Right lung (tissue), 10 donors: ENCODE measurements at places on chromosomes 7 and 10. TPM values are rescaled to one million over a fixed set of nuclear protein-coding genes. Genes with fewer than 3 reads are reported as not detected.
A peak's percentile ranks its signal among the peaks of the same experiment; 100 is the strongest.

GRCh38 chr10:78686444-78687060, 382.2 kb upstream of the ZMIZ1 start:
- DNase-seq, result no peak

DNA sequence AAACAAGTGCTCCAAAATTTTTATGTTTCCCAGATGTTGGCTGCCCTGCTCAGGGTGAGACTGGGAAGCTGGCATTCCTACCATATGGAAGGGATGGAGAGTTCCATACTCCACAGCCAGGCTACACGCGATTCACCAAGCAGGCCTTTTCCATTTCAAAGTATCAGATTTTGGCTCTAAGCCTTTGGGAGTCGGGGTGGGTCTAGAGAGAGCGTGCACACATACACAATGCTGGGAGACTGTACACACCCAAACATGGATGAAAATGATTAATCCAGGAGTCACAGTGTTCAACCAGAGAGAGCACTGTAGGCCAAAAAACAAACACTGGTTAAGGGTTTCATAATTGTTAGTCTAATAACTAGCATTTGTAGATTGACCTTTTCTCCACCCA, 295.0 kb downstream of the BICC1 start:
- no peak for DNase-seq

DNA sequence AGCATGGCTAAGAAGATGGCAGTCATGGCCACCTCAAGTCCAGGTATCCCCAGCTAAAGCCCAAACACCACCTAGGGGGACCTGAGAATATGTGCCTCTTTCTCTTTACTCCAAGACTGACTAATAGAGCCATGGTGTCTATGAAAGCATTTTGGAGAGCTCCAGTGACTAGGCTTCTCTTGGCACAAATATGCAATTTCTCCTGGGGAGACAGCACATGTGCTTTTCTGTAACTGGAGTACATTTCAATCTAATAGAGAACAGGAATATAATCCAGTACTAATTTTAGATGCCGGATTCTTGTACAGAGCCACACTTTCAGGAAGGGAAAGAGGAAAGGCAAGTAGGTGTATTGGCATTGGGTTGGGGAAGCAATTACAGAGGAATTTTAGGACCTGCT, 260.1 kb downstream of the BMPER start:
- no peak for DNase-seq

- no peak for DNase-seq
These were observed 194.7 kb downstream of the SNX13 start for GRCh38 chr7:17745610-17746009.

- peak; percentile 72 for DNase-seq
These were observed at the start of gene GIMAP2 for GRCh38 chr7:150685219-150686029. TSS of gene GIMAP2 (plus strand) at chr7:150685706. CDS start at chr7:150687060, 1,354 bp downstream.

ITIH2 gene
- 1.1 TPM for polyA plus RNA-seq

DNA sequence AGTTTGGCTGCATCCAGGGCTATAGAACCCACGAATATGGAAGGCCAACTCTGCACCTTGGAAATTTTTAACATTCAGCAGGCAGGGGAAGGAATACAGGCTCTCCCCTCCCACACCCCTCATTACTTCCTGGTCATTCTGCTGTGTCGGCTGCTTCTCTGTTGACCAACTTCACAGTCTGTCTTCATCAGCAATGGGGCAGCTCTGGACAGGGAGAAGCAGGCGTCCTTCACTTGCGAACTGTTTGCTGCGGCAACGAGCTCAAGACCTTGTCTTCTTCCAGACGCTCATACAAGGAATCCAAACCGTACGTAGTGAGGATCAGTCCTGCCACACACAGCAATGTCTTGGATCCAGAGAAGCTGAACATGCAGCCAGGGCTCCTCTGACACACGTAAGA, 192.2 kb downstream of the DIP2C start:
- DNase-seq, result no peak

- peak; percentile 35 for DNase-seq
These were observed 222.3 kb downstream of the SUGCT start for GRCh38 chr7:40356871-40357709.

DNA sequence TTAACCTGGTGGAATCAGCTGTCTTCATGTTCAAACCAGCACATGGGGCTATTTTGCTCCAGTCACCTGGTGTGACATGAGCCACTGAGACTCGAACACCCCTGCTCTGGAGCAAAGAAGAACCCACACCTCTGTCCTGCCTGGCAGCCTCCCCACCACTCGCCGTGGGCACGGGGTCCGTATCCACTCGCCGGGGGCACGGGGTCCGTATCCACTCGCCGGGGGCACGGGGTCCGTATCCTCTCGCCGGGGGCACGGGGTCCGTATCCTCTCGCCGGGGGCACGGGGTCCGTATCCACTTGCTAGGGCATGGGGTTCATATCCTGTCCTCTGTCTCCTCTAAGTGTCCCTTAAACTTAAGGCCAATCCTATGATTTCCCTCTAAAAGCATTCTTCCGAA, 558.7 kb downstream of the PTPRN2 start:
- no peak for DNase-seq
